CD4-positive, alpha-beta memory T cell (primary cell): ENCODE measurements at places on chromosomes 5 and 9.

- DNase-seq: no peak
Observed at GRCh38 chr5:3118340-3118739, 366.9 kb upstream of the IRX2 start.

DNA sequence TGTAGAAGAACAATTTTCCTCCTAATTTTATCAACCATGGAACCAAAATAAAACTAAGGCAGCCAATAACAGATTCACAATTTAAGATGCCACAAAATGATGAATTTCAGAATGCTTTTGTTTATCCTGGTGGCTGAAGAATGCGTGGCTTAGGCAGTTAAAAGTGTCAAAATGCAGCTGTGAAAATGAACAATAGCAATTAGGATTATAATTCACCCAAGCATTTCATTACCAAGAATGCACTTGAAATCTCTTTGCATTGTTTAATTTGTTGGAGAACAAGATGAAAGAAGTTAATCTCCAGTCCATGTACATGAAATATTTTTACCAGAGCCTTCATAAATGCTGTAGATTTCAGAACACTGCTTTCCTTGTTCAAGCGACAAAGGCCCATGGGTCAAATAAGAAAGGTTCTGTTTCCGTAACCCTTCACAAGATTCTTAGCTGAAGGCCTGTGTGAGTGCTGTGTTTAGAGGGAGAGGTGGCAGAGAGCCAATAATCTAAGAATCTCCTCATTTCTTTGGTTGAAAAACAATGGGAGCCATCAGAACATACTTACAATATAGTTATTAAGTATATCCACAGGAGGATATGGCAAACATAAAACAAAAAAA, 39.3 kb downstream of the CLINT1 start:
- DNase-seq: no peak

- DNase-seq: no peak
Observed at GRCh38 chr9:130467316-130467715, 22.6 kb downstream of the ASS1 start.

DNA sequence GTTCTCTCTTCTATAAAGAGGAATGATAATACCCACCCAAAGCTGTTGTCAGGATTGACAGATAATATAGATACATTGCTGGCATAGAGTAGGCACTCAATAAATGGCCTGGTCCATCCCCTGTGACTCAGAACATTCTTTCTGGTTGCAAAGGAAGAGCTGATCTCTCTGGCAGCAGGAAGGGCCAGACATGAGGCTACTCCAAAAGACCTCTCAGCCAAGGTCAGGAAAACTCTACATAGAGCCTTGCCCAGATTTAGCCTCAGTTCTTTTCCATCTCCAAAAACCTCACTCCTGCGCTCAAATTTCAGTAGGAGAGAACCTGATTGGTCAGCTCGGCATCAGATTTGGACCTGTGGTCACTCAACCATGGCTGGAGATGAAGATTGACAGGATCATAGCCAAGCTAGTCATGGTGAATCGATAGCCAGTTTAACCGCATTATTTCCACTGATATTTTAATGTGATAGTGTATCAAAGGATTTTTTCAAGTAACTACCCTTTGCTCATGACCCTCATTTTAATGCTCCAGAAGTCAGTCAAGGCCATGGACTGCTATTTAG, 319.6 kb downstream of the DRD1 start:
- DNase-seq: no peak

GRCh38 chr5:102742215-102742614, 12.9 kb upstream of the PAM start:
- no peak for DNase-seq

DNA sequence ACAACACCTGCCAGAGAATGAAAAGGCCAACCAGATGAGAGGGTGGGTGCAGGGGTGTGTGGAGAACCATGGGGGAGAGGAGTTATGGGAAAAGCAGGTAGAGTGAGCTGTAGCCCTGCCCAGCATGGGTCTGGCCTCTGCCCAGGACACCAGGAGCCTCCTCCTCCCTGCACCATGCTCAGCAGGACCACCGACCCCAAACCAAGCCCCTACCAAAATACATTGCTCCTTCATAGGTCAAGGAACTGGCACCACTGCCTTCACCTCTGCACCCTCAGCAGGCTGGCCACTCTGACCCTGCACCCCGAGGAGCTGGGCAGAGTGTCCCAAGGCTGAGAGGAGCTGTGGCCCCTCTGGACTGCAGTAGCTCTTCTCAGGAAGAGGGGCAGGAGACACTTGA, 102.0 kb downstream of the NSG2 start:
- no peak for DNase-seq

- no peak for DNase-seq
Observed at GRCh38 chr5:147558826-147559225, 49.0 kb upstream of the DPYSL3 start.

DNA sequence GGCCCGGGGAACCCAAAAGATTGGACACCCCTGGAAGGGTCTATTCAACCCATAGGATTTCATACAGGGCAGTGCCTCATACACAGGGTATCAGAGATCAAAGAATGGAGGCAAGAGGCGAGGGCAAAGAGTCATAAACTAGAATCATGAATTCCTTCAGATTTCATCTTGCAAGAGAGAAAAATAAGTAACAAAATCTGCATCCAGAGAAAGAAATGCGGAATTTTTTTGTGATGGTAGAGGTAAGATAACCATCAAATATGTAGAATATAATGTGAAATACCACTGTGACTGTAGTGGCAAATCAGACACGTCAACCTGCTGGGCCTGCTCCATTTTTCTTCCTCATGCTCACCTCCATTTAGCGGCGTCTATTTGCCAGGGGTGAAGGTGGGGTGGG, 143.6 kb downstream of the SNX18 start:
- no peak for DNase-seq

DNA sequence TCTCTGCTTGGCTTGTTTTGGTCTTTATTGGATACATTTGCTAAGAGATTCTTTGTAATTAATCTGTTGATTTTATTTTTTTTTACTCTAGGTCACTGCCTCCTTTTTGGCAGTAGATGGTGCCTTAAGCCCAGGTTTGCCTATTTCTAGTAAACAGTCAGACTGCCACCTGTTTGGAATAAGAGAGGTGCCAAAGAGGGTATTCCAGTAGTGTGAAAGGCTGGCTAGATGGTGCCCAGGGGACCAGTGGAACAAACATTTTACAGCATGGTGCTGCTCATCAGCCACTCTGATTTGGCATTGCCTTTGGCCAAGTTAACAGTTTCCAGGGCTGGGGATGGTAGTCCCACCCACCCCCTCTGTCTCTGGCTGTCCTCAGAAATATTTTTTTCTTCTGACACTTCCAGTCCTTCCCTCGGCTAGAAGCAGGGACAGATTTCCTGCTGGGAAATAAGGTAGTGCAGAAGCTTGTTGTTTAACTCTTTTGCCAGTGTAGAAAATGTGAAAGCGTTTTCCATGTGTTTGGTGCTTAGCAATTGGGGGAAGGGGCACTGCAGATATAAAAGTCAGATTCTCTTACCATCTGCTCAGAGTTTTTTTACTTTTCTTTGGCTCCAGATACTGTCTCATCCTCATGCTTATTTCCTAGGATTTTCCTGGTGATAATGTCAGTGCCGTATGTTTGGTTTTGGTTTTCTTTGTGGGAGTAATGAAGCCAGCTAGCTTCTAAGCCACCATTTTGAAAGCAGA, 36.6 kb upstream of the FBXL7 start:
- no peak for DNase-seq

- DNase-seq: no peak
Observed at GRCh38 chr5:57408285-57408684, 74.3 kb downstream of the ACTBL2 start.

DNA sequence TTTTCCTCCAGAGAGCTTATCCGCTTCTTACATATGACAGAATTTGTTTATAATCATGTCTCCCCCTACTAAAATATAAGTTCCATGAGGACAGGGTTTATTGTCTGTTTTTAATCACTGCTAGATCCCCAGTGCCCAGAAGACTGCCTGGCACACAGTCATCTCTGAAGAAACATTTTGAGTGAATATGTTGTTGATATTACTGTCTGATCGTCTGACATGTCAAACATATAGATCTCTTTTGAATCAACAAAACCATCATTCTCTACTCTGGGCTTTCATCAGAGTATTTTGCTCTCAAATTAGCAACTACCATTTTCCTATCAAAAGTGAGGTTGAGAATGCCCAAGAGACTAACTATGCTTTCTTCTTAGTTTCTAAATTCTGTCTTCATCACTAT, 67.3 kb upstream of the SHISAL2B start:
- DNase-seq: no peak

DNA sequence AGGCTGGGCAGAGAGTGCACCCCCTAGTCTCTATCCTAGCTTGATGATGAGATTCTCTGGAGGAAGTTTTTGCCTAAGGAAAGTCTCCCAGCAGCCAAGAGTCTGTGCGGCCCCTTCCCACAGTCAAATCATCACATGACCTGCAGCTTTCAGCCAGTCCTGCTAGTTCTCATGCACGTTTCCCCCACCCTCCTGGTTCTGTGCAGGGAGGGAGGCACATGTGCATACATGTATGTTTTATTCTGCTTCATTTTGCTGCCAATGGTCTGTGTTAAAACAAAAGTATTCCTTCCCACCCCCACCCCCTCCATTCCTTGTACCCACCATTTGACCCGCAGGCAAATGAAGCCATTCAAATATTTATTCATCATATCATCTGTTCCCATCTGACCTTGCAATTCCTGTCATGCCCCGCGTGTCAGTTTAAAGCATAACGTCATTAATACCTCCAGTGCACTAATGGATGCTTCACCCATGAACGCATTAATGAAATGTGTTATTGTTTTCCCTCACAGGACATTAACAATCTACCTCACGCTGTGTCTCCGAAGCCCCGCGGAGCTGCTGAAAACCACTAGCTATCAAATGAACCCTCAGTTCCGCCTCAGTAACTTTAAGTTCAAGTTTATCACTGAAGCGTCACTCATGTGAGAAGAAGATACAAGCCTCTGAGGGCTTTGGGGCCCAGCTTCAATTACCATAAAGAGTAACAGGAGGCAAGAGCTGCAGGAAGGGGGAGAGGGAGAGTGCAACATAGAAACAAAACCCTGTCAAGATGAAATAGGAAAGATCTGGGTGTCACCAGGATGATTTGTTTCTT, 139.6 kb downstream of the RASEF start:
- DNase-seq: no peak

GRCh38 chr9:37408933-37409710, 13.4 kb upstream of the GRHPR start:
- DNase-seq: peak; percentile 76

GRCh38 chr9:113996531-113997001, 81.5 kb downstream of the AMBP start:
- DNase-seq: no peak

DNA sequence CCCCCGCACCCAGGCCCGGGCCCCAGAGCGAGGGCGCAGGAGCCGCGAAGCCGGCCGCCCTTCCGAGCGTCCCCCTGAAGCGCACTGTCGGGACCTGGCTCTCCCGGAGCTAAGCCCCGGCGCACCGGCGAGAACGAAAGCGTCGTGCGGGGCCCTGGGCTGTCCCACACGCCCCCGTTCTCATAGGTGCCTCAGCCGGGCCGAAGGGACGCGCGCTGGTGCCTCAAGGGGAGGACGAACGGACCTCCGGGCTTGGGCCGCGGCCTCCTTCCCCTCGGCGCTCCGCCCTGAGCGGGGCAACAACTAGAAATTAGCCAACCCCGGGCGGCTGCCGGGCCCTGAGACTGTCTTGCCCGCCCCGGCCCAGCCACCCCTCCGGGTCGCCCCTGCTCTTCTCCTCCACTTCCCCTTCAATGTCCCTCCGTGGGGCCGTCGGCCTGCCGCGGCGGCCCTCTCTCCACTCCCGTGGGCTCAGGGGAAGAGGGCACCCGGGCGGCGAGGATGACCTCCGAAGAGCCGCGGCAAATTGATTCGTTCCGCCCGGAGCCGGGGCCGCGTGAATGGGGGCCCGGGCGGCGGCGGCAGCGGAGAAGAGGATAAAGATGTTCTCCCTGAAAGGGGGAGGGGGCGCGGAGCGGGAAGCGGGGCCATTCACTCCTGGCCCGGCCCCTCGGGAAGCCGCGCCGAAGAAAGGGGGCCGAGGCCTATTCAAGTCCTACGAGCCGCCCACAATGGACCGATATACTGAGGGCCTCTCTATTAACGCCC, 3.5 kb upstream of the PRDM12 start:
- DNase-seq: no peak

- no peak for DNase-seq
Observed at GRCh38 chr5:10244342-10244944, 5.2 kb downstream of the ATPSCKMT start.
